Pons (tissue), 1 donor: ENCODE measurements at places on chromosomes 13 and 19.

DNA sequence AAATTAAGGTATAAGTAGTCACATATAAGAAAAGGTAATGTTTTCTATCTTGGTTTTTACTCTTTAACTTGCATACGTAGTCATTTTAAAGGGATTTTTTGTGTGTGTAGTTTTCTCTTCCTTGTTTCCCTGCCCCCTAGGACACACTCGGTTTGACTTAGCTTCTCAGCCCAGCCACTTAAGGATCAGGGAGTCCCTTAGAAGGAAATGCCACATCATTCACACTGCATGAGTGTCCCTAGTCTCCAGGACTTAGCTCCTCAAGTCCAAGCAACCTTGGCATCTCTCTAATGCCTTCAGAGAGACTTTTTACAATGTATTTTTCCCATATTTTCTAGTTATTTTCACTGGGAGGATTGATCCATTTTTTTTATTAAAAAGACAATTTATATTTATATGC is 1407.7 kb downstream of the EFNB2 start:
- DNase-seq: no peak

- no peak for DNase-seq
Observed at GRCh38 chr13:78147905-78148304, 229.3 kb upstream of the EDNRB start.

- no peak for DNase-seq
Observed at GRCh38 chr19:51820011-51820410, 25.1 kb downstream of the FPR3 start.

DNA sequence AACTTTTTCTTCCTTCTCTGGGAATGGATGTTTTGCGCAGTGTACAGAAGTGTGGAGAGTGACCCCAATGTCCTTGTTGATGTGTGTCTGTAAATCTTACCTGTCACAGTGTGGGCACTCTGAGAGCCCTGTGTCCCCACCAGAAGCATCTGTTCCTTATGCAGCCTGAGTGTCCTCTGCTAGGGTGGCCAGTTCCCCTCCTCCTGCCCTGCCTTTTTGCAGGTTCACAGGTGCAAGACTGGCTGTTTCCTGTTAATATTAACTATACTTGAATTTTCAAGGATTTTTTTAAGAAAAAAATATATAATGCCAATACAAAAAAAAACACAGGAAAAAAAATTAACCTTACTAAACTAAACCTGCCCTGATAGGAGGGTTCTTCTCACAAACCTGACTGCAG is 12.0 kb upstream of the GRAMD1A start:
- no peak for DNase-seq

- peak; percentile 37 for DNase-seq
Observed at GRCh38 chr13:95387733-95388207, 86.5 kb upstream of the ABCC4 start.

- no peak for DNase-seq
Observed at GRCh38 chr19:47155148-47155547, 24.5 kb downstream of the SAE1 start.

DNA sequence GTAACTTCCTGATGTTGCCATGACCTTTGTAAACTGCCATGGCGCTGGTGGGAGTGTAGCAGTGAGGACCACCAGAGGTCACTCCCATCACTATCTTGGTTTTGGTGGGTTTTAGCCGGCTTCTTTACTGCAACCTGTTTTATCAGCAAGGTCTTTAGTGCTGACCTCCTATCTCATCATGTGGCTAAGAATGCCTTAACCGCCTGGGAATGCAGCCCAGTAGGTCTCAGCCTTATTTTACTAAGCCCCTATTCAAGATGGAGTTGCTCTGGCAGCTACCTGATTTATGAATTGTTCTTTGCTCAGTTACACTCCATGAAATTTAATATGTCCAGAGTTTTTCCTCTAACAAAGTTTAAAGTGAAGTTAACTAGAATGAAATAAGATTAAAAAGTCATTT is 4.6 kb upstream of the EPS15L1 start:
- no peak for DNase-seq

GRCh38 chr13:48783181-48783630 is 129.5 kb downstream of the CYSLTR2 start:
- DNase-seq: peak; percentile 25

GRCh38 chr13:49806126-49806536 is 13.6 kb upstream of the KPNA3 start:
- DNase-seq: no peak

GRCh38 chr19:33132425-33132824 is 511 bp downstream of the WDR88 start:
- no peak for DNase-seq

- DNase-seq: peak; percentile 56
Observed at GRCh38 chr13:113904411-113904810, 40.5 kb upstream of the GAS6 start.

GRCh38 chr19:14425696-14426138 is 6.6 kb upstream of the DDX39A start:
- DNase-seq: no peak

GRCh38 chr13:85313761-85314503 is 485.3 kb downstream of the SLITRK6 start:
- peak; percentile 3 for DNase-seq

- peak; percentile 4 for DNase-seq
Observed at GRCh38 chr13:91304741-91305140, 42.7 kb upstream of the MIR17HG start.

- DNase-seq: no peak
Observed at GRCh38 chr19:39319098-39319891, 1.4 kb downstream of the LRFN1 start.

GRCh38 chr13:30124131-30124768 is 183.1 kb downstream of the KATNAL1 start:
- no peak for DNase-seq

DNA sequence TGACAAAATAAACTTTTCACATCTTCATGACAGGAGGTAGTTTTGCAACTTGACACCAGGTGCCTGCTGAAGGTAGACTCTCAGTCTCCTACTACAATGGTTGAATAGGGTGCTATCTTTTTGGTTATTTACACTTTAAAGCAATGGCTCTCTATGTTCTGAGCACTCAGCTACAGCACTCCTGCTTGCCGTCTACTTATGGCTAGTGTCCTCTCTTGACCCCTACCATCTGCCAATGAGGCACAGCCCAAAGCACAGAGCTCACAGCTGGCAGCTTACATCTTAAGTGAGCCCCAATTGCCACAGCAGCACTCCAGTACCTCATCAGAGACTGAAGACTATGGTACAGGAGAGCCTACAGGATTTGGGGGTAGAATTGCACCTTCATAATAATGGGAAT is 11.4 kb downstream of the ZNF708 start:
- DNase-seq: no peak

GRCh38 chr13:28010046-28010445 is 21.6 kb upstream of the URAD start:
- DNase-seq: no peak

DNA sequence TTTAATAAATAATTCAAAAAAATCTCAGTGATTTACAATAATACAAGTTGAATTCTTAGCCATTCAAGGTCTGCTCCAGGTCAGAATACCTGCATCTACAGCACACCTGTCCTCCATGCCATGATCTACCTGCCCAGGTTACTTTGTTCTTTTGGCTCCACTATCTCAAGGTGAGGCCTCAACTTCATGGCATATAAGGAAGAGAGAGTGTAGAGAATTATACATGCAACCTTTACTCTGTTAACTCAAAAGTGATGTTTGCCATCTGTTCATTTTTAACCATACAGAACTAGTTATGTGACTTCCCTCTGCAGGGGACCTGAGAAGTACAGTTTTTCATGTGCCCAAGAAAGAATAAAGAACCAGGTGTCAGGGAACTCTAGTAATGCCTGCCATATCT is 28.2 kb upstream of the MICU2 start:
- DNase-seq: no peak

GRCh38 chr13:19959141-19959830 is 759 bp downstream of the ZMYM2 start:
- peak; percentile 26 for DNase-seq

DNA sequence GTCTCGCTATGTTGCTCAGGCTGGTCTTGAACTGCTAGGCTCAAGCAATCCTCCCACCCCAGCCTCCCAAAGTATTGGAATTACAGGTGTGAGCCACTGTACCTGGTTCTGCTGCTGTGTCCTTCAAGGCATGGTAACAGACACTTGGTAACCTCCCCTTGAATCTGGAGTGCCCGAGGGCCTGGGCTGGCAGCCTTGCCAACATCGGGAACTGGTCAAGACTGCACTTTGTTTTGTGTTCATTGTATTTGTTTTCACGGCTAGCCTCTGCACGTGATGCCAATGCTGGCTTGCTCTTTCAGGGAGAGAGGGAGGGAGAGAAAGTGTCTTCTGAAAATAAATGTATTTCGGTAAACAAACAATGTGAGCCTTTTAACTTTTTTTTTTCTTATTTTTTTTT is 12.0 kb downstream of the CERS4 start:
- DNase-seq: peak; percentile 93

GRCh38 chr13:106701771-106702341 is 133.9 kb upstream of the ARGLU1 start:
- no peak for DNase-seq

DNA sequence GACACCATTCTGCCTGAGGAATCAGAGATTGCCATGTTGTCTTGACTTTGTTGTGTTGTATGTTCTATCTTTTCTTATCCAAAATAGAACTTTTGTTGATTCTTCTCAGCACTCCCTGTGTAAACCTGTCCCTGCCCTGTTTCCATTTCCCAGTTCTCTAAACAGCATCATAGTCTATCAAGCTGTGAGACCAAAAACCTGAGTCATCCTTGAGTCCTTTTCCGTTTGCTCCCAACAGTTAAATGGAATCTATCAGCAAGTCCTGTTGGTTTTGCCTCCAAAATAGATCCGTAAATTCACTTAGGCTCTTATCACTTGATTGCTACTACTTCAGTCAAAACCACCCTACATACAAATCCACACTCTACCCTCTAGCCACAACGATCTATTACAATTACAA is 667.1 kb downstream of the PCDH9 start:
- no peak for DNase-seq

DNA sequence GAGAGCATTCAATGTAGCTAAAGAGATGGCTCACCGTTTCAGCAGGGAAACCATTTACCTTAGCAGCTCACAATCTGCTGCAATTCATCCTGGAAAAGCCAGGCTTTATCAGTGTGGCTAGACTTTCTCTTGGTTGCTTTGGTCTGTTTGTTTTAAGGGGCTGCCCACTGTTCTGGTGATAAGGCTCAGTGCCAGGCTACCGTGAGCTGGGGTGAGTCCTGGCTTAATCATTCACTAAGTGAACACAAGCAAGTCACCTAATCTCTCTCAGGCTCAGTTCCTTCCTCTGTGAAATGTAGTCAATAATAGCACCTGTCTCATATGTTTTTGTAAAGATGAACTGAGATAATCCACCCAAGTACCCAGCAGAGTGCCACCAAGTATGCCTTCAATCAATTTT is 229.0 kb downstream of the TEX29 start:
- DNase-seq: no peak

GRCh38 chr19:28889941-28890670 is 322.8 kb downstream of the UQCRFS1 start:
- DNase-seq: peak; percentile 56

- DNase-seq: no peak
Observed at GRCh38 chr13:20356444-20356843, 124.3 kb upstream of the GJB6 start.

DNA sequence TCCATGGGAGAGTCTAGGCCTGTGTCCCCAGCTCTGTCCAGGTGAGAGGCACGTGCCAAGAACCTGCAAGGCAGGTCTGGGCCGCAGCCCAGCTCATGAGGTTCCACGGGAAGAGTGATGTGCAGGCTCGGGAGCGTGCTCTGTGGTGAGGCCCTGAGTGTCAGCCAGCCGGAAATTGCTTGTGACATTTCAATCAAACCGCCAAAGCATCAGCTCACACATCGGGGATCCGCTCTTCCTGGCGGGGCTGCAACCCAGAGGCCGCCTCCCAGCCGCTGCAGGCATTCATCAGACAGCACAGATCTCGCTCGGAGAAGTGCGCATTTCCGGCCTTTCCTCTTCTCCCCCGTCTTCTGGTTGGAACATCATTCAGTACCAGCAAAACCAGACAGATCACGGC is 109.3 kb downstream of the KDM4B start:
- DNase-seq: peak; percentile 9

DNA sequence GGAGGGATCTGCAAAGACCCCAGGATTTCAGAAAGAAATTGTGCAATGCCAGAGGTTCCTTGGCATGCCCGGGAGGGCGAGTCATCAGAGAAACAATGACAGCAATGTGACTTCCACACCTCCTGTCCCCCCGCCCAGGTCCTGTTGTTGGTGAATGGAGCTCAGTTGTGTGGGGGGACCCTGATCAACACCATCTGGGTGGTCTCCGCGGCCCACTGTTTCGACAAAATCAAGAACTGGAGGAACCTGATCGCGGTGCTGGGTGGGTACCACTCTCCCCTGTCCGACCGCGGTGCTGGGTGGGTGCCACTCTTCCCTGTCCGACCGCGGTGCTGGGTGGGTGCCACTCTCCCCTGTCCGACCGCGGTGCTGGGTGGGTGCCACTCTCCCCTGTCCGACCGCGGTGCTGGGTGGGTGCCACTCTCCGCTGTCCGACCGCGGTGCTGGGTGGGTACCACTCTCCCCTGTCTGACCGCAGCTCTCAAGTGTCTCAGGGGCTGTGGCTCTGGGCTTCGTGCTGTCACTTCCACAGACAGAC is 5.2 kb upstream of the F10 start:
- DNase-seq: no peak

DNA sequence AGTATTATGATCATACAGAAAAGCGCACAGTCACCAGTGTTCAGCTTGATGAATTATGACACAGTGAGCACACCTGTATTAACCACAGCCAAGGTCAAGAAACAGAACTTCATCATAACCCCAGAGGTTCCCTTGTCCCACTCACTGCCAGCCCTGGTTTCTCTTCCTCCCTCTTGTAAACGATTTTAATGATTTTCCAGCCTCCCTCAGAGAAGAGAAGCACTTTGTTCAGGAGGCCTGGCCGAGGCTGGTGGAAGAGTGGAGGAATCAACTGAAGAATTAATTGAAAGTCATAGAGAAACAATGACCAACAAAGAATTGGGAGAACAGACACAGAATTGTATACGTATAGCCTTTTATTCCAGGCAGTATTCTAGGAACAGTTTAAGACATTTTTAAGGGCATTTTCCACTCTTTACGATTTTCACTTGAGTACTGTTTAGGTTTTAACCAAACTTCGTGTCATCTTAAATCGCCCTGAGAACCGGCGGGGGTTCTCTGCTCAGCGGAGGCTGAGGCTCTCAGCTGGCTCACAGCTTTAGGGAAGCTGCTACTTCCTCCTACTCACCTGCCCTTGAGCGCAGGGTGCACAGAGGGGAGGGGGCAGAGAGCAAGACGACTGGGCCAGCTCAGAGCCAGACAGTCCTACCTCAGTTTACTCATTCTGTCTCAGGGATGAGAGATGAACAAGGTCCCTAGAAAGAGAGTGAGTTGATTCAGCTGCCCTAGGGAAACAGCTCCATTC is 108.6 kb downstream of the AKAP11 start:
- no peak for DNase-seq

- DNase-seq: no peak
Observed at GRCh38 chr19:57611113-57611512, 2.9 kb upstream of the ZNF134 start.

- peak; percentile 77 for DNase-seq
Observed at GRCh38 chr19:40690693-40691420, 406 bp upstream of the NUMBL start.

DNA sequence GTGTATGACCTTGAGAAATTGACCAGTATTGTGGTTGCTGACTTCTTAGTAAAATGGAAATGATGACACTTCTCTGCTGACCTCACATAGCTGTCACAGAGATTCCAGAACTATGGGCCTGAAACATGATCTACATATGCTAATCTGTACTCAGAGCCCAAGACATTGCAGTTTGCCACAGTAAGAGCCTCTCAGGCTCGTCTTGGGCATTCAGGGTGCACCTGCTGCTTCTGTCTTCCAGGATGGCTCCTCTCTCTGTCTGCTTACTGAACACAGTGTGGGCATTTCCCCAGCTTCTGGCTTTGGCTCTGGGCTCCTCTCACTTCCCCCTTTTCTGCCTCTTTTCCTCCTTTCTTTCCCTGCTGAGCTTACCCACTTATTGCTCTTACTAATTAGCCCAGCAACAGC is 22.3 kb upstream of the SLC46A3 start:
- DNase-seq: no peak
